DMS53 (cell line): ENCODE measurements at places on chromosomes 7 and 10.

DNA sequence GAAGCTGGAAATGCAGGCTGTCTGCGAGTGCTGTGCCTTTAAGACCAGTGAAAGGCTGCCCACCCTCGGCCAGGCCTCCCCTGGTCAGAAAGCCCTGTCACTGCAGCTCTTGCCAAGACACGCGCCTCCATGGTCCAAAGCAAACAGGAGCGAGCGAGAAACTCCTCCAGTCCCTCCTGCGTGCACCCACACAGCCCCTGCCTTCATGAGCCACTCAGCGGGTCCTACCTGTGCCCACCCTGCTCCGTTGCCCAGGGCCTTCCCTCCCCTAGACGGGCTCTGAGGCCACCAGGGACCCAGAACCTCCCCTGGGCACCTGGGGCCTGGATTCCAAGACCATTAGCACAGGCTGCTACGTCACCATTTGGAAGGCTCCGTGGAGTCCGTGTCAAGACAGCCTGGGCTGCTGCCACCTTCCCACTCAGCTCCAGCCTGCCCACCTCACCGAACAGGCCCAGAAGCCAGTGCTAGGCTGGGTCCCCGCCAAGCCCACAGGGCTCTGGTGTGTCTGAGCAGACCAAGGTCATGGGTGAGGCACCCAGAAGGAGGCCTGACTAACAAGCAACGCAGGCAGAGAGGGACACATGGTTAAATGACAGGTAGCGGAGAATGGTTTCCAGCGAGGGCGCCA, 144.5 kb downstream of the NEURL1 start:
- DNase-seq, result no peak

- DNase-seq, result peak; percentile 75
These were observed 1.6 kb downstream of the TAC1 start for GRCh38 chr7:97733276-97734161.

DNA sequence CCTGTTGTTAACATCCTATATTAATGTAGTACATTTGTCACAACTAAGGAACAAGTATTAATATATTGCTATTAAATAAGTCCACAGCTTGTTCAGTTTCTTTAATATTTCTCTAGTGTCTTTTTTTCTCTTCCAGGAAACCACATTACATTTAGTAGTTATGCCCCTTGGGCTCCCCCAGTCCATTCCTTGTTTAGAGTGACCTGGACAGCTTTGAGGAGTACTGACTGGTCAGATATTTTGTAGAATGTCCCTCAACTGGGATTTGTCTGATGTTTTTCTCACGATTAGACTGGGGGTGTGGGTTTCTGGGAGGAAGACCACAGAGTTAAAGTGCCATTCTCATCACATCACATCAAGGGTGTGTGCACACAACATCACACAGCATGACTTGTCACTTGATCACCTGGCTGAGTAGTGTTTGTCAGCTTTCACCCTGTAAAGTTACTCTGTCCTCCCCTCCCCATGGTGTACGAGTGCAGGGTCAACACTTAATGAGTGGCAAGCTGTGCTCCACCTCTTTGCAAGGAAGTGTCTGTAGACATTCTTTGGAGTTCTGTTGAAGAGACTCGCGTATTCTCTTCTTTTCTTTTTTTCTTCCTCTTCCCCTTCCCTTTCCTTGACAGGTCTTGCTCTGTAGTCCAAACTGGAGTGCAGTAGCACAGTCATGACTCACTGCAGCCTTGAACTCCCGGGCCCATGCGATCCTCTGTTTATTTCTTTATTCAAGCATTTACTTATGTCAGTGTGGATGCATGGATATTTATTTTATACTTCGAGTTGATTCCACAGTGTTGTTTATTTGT, 10.2 kb downstream of the LMTK2 start:
- DNase-seq, result peak; percentile 58

GRCh38 chr10:86710987-86711512, 42.7 kb downstream of the LDB3 start:
- peak; percentile 93 for DNase-seq

DNA sequence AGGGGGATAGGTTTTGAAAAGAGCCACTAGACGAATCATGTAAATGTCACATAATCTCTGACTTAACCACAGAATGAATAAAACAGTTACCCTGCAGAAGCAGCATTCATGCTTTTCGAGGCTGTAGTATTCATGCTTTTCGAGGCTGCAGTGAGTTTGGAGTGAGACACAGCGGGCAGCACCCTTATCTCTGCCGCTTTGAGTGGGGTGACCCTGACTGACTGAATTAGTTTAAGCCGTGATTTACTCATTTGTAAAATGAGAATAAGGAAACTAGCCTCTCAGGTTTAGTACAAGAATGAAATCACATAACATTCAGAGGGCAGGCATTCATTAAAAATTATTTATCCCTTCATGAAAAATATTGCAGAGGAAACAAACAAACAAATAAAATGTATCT, 92.8 kb upstream of the KMT2C start:
- no peak for DNase-seq

GRCh38 chr7:42214060-42214679, 22.8 kb downstream of the GLI3 start:
- DNase-seq, result no peak

DNA sequence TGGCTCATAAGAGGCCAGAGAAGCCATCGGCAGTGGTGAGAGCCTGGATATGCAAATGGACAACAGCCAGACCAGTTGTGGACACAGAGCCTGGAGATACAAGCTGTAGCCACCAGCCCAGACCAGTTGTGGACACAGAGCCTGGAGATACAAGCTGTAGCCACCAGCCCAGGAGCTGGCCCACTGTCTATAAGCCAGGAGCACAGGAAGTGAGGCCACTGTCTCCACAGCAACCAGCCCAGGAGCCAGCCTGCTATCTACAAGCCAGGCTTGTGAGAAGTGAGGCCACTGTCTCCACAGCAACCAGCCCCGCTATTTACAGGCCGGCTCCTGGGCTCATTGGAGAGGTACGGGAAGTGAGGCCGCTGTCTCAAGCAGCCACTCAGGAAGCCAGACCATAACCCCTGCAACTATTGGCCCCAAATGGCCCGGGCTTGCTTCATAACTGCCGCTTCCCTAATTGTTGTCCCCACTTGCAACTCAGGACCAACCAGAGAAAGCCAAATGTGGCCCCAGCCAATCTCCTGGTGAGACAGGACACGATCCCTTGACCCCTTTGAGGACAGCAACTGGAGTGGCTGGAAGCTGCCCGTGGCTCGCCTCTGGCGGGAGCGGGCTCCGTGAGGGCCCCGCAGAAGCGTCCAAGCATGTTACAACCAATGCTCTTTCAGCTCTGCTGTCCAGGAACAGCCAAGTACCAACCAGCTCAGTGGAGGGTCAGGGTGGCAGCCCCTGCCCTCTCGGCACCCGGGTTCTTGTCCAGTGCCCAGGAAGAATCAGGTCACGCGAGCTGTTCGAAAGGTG, 44.1 kb upstream of the CNPY1 start:
- DNase-seq, result peak; percentile 64
